ENCODE measurements at places on chromosomes 5 and 9.

DNA sequence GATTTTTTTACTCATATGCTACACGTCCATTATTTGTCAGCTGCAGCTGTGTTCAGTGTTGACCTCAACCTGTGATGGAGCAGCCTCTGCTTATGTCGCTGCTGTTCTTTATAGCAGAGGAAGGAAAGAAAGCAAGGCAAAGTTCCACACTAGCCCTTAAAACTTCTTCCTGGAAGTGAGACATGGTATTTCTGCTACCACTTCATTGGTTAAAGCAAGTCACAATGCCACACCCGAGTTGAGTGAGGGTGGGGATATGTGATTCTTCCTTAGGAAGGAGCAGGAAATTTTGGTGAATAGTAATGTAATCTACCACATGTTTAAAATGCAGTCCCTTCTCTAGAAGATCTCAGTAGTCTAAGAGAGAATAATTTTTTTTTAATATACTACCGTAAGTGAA lies 224.8 kb upstream of the DMRT1 start:
- DNase-seq: no peak

GRCh38 chr9:123868002-123868401 lies 61.9 kb downstream of the DENND1A start:
- DNase-seq: no peak

DNA sequence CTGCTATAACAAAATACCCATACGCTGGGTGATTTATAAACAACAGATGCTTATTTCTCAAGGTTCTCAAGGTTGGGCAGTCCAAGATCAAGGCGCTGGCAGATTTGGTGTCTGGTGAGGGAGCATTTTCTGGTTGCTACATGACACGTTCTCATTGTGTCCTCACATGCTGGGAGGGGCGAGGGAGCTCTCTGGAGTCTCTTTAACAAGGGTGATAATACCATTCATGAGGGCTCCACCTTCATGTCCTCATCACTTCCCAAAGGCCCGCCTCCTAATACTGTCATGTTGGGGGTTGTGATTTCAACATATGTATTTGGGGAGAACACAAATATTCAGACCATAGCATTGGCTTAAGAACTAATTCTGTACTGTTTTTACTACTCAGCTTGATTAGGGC lies 4.6 kb downstream of the CFAP90 start:
- no peak for DNase-seq

- no peak for DNase-seq
These were observed 99.8 kb downstream of the KLHL3 start for GRCh38 chr5:137636099-137636498.

GRCh38 chr9:75541734-75542133 lies 348.7 kb upstream of the PCSK5 start:
- no peak for DNase-seq

GRCh38 chr9:126533926-126534310 lies 79.8 kb upstream of the LMX1B start:
- DNase-seq: no peak

- DNase-seq: no peak
These were observed 33.2 kb upstream of the GOLPH3 start for GRCh38 chr5:32207355-32207634.

DNA sequence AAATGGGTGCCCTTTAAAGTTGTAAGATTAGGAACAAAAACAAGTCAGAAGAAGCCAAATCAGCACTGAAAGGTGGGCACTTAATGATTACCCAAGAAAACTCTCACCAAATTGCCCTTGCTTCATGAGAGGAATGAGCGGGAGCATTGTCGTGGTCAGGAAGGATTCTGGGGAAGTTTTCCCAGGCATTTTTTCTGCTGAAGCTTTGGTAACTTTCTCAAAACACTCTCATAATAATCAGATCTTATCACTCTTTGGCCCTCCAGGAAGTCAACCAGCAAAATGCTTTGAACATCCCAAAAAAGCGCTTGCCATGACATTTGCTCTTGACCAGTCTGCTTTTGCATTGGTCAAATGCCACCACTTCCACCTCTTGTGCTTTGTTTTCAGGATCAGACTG lies 10.4 kb upstream of the PCDHGC3 start:
- DNase-seq: no peak

GRCh38 chr9:35517552-35518224 lies 27.8 kb downstream of the RUSC2 start:
- no peak for DNase-seq

- no peak for DNase-seq
These were observed 135.8 kb downstream of the SNCAIP start for GRCh38 chr5:122447879-122448278.

DNA sequence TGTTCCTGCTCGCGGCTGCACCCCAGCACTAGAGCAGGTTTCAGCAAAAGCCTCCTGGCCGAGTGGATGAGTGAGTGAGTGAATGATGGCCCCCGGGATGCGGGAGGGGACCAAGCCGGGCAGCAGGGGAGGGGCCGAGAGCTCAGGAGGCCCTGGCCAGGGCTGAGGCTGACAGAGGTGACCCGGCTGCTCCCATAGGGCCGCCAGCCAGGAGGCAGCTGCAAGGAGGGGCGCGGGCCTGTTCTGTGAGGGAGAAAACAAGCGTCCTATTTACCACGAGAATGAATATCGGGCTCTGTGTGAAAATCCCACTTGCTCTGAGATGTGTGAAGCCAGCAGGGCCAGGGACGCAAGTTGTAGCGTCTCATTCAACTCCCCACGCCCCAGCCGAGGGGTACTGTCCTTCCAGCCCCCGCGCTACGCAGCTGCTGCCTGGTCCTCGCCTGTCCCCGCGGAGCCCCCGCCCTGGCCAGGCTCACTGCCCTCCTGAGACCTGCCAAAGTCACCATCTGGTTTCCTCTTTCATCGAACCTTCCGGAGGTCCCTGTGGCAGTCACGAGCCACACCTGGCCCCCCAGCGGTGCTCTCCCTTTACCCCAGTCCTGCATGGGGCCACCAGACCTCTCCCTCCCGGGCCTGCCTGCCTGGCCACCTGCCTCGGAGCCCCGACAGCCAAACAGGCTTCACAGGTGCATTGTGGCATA lies 38.8 kb downstream of the RASGEF1C start:
- no peak for DNase-seq

- no peak for DNase-seq
These were observed 161.4 kb upstream of the FBXL7 start for GRCh38 chr5:15338546-15338945.

- DNase-seq: no peak
These were observed 166.5 kb downstream of the MAPKAP1 start for GRCh38 chr9:125540497-125540896.

DNA sequence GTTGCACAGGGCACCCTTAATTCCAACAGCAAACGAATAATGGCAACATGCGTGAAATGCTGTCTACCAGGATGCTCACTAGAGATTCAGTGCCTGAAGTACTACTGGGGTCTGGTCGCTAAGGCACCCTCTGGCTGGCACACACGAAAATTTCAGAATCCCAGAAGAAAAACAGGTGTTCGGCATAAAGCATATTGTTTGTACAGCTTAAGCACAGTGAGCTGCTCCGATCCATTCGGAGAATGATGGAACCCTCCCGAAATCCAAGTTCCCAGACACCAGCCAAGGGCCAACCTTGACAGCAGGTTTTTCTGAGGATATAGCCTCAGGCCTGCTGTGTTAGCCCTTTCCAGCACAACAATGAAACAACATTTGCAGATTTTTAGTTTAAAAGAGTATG lies 61.4 kb upstream of the ALDH1B1 start:
- no peak for DNase-seq

GRCh38 chr5:140178086-140178410 lies 3.1 kb downstream of the CYSTM1 start:
- no peak for DNase-seq

Measured in esophagus squamous epithelium (tissue), 5 donors.